ENCODE measurements at places on chromosomes 7 and 10.
A peak's percentile ranks its signal among the peaks of the same experiment; 100 is the strongest.

DNA sequence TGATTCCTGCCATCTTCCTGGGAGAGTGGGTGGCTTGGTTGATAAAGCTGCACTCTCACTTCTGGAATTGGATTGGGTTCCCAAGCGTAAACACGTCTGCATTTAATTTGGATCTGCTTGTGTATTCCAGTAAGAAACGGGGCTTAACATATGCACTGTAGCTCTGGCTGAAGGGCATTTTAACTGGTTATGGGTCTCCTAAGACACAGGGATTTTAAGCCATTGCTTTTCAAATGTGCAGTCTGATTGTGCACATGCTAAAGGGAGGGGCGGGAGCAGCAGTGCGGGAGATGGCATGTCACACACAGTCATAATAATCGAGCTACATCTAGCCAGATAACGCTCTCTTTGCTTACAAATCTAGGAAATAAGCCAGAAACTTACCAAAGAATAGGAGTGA is 247.3 kb upstream of the LYZL1 start:
- DNase-seq = no peak

- DNase-seq = no peak
Observed at GRCh38 chr7:30880941-30881340, 30.7 kb upstream of the AQP1 start.

GRCh38 chr7:111173990-111174389 is 83.1 kb downstream of the LRRN3 start:
- no peak for DNase-seq

DNA sequence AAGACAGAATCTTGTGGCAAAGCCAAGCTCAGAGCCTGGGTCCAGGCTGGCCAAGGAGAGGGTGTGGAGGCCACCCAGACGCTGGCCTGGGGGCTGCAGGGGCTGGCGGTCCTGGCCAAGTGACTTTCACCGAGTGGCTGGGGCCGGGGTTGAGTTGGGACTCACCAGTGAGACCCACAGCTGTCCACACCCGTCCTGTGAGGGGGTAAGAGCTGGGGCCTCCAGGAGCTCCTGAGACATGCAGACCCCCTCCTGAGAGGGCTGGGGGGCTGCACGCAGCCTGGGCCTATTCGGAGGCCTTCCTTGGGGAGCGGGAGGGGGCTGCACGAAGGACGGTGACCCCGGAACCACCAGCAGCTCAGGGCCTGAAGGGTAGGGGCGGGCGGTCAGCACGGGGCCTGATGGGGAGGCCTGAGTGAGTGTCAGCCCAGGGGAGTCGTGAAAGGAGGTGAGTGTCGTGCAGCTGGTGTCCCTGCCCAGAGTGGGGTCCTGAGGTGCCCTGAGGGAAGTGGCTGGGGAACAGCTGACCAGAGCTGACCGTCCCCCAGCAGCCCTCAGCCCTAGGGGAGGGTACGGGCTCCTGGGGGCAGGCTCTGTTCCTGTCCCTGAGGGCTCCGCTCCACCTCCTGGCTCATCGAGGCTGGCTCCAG is 100.9 kb downstream of the FOXL3 start:
- no peak for DNase-seq

DNA sequence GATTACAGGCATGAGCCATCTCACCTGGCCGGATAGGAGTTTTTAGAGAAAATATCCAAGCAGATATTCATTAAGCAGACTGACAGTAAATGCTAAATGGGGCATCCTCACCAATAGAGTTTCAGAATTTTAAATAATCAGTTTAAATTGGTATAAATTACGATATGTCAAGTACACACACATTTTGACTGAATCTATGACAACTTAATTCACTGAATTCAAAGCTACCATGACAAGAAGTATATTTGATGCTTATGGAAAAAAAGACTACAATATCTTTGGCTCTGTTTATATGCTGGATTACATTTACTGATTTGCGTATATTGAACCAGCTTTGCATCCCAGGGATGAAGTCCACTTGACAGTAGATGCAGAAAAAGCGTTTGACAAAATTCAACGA is 774.7 kb downstream of the PCDH15 start:
- DNase-seq = no peak

GRCh38 chr7:36311539-36311938 is 78.1 kb upstream of the ANLN start:
- DNase-seq = no peak

- no peak for DNase-seq
Observed at GRCh38 chr7:22607180-22607579, 107.2 kb upstream of the STEAP1B start.

- DNase-seq = no peak
Observed at GRCh38 chr7:3356173-3356572, 55.1 kb downstream of the SDK1 start.

DNA sequence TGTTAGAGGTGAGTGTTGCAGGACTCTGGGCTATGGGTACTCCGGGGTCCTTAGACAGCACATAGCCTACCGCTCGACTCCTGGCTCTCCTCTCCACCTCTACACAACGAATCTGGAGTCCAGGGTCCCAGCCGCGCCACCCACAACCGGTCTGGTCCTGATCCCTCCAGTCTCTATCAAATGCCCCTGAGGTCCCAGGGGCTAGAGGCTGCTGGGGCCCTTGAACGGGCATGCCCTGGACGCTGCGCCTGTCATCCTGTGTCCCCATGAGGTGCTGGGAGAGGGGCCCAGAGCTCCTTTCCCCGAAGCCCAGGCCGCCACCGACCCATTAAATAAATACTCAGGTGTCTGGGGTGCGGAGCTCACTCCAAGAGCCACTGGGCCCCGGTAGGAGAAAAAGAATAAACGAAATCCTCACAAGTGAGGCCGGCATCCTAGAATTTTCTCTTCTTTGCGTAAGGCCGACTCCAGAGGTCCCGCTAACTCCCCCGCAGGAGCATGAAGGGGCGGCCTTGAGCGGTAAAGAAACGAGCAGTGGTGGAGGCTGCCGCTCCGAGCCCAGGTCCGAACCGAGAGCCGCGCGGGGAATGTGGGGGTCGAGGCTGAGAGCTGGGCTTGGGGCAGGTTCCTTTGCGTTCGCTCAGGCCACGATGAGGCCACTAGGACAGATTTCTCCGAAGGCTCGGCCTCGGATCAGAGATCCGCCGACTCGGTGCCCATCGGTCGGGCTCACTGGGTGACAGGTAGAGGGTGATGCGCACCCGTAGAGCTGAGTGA is 166.7 kb downstream of the NRF1 start:
- DNase-seq = no peak

DNA sequence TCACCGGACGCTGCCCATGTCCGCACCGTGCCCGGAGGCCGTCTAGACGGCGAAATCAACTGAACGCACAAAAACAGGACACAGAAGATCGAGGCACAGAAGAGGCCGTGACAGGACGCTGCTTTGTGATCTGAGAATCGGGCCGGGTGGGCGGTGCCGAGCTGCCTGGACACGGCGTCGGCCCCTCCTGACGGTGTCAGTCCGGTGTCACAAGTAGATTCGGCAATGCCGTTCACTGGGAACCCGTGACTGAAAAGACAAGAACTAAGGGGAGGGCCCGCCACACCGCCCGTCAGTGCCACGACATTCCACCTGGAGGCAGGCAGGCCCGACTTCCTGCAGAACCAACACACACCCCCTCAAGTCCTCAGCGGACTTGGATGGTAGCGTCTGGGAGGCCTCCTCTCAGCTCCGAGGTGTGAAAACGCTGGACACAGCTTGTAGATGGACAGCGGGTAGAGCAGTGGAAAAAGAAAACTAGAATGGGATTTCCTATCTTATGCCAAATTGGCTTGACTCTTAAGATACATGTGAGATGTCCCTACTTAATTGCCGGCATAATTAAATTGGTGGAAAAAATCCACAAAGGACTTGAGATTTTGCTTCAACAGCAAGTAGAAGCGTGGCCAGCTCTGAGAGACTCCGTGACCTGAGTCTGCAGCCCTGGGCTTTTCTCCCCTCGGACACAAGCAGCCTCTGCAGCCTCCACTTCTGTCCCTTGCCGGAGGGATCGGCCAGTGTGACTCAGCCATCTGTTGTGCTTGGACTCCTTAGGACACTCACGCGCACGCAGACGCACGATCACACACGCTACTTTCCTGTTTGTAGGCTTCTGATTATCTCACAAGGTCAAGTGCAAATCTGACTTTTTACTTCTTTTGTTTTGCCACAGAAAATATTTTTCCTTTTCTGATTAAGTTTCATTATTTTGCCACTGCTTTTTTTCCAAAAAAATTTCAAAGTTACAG is 269.0 kb downstream of the DIP2C start:
- peak; percentile 92 for DNase-seq

DNA sequence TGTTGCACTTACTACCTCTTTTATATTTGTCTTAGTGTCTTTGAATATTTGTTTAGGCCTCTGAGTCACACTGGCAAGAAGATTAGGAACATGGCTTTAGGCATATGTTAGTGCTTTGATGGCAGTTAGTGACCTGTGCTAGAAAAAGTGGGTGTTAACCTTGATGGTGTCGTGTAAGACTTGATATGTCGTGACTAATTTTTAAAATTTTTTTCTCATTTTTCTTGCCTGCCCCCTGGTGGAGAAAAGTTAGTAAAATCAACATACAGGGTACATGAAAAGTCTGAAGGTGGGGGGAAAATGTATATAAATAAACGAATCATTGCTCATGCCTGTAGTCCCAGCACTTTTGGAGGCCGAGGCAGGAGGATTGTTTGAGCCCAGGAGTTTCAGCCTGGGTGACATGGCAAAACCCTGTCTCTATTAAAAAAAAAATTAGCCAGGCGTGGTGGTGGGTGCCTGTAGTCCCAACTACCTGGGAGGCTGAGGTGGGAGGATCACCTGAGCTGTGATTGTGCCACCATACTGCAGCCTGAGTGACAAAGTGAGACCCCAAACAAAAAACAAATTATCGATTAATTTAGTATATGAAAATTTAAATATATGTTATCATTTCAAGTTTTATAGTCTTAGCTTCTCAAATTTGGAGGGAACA is 44.6 kb downstream of the TAX1BP1 start:
- DNase-seq = no peak

- DNase-seq = peak; percentile 21
Observed at GRCh38 chr7:23246555-23246954, at the start of gene GPNMB. TSS of gene GPNMB (plus strand) at chr7:23246775. CDS start at chr7:23246858, 83 bp downstream.

DNA sequence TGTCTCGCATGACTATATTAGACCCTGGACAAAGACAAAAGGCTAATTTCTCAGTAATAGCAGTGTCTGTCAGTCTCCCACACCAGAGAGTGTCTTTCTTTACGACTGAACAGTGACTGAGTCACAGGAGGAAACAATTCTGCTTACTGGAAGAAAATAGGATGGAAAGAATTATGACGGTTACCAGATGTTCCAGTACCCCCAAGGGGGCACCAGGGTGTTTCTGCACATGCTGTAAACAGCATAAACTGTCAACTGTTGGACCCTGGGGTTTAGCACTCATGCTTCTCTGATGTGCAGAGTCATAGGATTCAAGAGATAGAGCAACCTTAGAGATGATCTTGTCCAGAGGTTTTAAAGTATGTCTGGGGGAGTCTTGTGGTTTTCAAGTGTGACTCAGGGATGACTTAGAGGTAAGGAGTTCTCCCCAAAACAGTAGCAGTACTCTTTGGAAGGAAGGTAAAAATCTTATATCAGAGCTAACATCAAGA is 291.7 kb downstream of the THSD7A start:
- DNase-seq = no peak

DNA sequence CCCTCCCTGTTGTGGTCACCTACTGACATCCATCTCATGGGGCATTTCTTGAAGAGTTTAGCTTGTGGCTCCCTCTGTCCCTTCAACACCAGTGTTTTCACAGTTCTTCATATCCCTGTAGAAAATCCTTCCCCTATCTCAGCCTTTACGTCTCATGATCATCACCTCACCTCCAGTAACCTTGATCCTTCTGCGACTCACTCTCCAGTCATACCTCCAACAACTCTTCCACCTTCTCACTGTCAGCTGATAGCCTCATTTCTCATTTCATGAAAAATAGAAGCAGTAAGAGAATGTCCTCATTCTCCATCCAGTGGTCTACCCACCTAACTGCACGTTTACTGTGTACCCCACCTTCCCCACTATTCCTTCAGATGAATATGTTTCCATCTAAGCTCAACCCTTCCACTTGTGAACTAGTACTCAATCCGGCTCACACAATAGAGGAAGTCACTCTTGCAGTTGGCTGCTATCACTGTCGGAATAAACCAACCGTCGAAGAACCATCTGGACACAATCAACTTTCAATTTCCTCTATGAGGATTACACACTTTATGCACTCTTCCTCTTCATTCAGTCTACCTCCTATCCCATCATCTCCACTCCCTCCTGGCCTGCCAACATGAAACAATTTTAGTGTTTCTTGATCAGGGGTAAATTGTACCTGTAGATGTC is 256.0 kb downstream of the AHR start:
- no peak for DNase-seq

DNA sequence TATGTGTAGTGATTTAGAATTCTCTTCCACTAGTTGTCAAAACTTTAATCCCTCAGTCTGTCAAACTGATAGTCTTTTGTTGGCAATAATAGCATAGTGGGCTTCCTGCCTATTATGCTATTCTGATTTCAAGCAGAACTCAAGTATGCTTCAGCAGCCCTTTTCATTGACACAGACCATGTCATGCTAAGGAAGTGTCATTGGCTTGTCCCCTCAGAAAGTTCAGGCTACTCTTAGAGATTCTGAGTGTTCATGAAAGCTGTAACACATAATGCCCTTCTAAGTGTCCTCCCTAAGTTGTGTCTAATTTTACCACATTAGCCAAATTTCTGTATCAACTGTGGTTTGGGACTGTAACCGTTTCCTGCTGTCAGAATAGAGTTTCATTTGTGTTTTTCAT is 198.7 kb downstream of the THSD7A start:
- no peak for DNase-seq

- DNase-seq = no peak
Observed at GRCh38 chr10:22473459-22473858, 128.2 kb downstream of the SPAG6 start.

DNA sequence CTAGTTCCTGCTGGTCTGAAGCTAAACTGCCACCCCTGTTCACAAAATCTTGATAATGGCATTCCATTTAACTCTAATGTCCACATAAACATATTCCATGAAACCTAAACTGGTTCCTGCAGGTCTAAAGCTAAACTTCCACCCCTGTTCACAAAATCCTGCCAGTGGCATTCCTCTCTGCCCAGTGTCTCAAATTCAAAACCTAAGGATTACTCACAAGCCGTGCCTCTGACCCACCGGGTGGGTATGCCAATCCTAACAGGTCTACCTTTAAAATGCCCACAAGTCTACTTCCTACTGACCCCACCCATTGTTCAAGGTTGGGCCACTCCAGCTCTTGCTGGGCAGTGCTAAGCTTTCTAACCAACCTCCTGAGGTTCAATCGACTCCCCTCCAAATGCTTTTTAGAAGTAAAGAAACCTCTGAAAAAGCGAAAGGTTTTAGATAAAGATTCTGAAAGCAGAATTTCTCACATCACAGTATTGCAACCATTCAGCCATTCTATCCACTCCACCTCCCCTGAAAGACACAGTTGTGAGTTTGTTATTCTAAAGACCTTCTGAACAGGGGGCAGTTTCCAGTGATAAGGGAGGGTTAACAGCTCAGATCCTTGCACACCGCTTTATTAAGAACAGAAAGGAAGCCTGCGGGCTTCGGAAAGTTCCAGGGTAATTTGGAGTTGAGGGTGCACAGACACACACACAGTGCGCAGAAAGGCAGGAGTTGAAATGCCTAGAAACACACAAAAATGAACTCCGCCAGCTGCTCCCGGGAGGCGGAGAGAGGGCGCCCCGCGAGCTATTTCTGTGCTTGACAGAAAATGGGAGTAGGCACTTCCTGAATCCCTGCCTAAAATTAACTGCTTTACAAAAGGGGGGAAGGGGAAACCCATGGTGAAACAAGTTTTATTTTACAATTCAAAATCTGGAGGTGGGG is 87.7 kb downstream of the TNS3 start:
- DNase-seq = no peak

GRCh38 chr7:98202367-98203195 is 8.7 kb upstream of the BHLHA15 start:
- no peak for DNase-seq
